ENCODE measurements at places on chromosomes 4 and X. TPM values are rescaled to one million over a fixed set of nuclear protein-coding genes. Genes with fewer than 3 reads are reported as not detected.

CYSLTR1 gene
- total RNA-seq: 0.98 TPM

STATH gene
- not detected for total RNA-seq

GAGE12F gene
- not detected for total RNA-seq

SPANXN3 gene
- not detected for total RNA-seq

DNA sequence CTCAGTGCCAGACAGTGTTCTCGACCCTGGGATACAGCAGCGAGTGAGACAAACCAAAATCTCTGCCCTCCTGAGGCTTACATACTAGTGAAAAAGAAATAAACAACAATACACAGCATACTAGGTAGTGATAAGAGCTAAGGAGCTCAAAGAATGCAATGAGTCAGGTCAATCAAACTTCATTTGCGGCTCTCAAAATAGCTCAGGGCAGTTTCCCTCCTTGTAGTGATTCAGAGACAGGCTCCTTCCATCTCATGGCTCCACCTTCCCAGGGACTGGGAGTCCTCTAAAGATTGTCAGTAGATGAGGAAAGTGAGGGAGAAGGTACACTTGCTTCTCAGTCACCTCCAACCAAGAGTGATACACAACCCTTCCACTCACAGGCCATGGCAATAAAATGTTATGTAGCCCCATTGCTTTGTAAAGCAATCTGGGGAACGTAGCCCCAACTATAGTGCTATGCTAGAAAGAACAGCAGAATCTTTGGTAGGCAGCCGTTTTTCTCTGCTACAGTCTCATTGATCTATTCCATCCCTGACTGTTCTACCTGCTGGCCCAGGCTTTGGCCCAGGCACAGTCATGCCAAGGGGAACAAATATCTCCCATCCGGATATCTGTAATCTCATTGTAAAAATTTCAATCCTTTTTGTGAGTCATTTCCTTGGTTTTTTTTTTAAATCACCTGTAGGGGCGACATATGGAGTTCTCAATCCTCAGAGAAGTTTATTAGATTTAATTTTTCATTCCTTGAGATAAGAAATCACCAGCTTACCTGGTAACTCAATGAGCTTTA, 183.1 kb upstream of the S100G start:
- no peak overlapping the region for H3K27ac ChIP-seq
- no peaks in the 10 kb centered on the region for H3K36me3 ChIP-seq

DNA sequence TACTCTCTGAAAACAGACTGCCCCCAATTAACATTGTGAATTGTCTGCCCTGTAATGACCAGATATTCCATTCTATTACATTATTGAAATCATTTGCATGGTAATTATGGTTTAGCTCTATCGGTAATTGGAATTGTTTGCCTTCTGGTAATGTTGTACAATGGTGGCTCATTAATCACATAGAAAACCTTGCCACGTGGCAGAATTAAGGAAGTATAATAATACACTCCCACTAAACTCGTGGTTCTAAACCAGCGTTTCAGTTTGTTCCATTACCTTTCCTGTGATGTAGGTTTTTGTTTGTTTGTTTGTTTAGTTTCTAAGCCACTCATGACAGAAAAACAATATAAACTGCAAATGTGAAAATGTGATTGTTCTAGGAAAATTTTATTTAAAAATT, 45.1 kb upstream of the TAPT1 start:
- no peak overlapping the region for H3K27ac ChIP-seq
- H3K4me3 ChIP-seq: no peak overlapping the region
- H3K4me1 ChIP-seq: no peaks in the 10 kb centered on the region
- H3K27me3 ChIP-seq: no peaks in the 10 kb centered on the region

GRCh38 chrX:13103188-13103913, 58.9 kb upstream of the FAM9C start:
- H3K27ac ChIP-seq: no peak overlapping the region
- no peak overlapping the region for H3K4me3 ChIP-seq
- H3K27me3 ChIP-seq: no peaks in the 10 kb centered on the region
- H3K4me1 ChIP-seq: no peaks in the 10 kb centered on the region
- H3K36me3 ChIP-seq: no peaks in the 10 kb centered on the region
- no peak for DNase-seq

- no peaks in the 10 kb centered on the region for H3K4me1 ChIP-seq
- DNase-seq: no peak
- no peaks in the 10 kb centered on the region for H3K36me3 ChIP-seq
- no peak overlapping the region for H3K27ac ChIP-seq
Observed at GRCh38 chrX:10597871-10598270, 22.5 kb downstream of the MID1 start.

GRCh38 chrX:46587753-46588171, 14.2 kb downstream of the CHST7 start:
- H3K27me3 ChIP-seq: no peaks in the 10 kb centered on the region
- peak overlapping the region; percentile 38 for H3K27ac ChIP-seq
- peaks cover 27% of the 10 kb centered on the region for H3K4me1 ChIP-seq
- no peaks in the 10 kb centered on the region for H3K36me3 ChIP-seq
- DNase-seq: no peak

DNA sequence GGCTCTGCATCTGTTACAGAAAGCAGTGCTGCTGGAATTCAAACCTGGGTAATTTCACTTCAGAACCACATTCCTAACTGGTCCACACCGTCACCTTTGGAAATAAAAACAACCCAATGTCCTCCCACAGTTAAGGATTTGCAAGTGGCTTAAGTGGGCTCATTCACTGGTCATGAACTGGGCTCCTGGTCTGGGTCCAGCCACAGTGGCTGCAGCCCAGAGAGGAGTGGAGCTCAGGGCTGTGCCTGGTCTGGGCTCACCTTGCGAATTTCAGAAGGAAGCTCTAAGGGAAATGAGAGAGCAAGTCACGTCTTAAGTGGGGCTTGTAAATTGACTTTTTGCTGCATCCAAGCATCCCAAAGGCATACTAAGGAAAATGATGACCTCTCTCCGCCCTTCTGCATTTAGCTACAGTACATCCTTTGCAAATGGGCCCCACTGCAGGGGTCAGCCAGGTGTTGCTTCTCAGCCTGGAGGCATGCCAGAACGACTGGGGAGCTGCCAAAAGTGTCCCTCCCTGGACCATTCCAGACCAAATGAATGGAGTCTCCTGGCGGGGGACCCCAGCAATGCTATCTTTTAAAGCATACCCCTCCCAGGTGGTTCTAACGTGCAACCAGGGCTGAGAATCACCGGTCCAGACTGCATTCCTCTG, 25.6 kb upstream of the CRMP1 start:
- H3K4me1 ChIP-seq: no peaks in the 10 kb centered on the region
- H3K27ac ChIP-seq: no peak overlapping the region
- no peaks in the 10 kb centered on the region for H3K36me3 ChIP-seq
- H3K4me3 ChIP-seq: no peak overlapping the region

GRCh38 chrX:34805951-34806350, 136.6 kb upstream of the FAM47B start:
- no peak overlapping the region for H3K4me3 ChIP-seq
- DNase-seq: no peak
- H3K4me1 ChIP-seq: no peaks in the 10 kb centered on the region

DNA sequence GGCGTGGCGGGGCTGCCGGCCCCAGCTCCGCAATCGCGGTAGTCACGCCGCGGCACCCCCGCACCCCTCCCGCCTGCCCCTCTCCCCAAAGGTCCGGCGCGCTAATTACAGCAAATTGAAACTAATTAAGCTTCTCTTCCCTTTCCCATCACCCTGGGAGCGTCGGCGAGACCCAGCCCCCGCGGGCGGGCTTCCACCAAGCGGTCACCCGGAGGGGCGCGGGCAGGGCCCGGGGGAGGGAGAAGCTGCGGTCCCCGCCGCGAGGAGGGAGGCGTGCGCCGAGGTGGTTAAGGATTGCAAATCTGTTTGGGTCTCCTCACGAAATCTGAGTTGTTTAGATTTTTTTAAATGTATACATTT, 13.1 kb downstream of the ARX start:
- H3K27me3 ChIP-seq: peaks cover 4% of the 10 kb centered on the region
- no peak overlapping the region for H3K27ac ChIP-seq
- peaks cover 14% of the 10 kb centered on the region for H3K4me1 ChIP-seq
- DNase-seq: no peak
- H3K36me3 ChIP-seq: no peaks in the 10 kb centered on the region

DNA sequence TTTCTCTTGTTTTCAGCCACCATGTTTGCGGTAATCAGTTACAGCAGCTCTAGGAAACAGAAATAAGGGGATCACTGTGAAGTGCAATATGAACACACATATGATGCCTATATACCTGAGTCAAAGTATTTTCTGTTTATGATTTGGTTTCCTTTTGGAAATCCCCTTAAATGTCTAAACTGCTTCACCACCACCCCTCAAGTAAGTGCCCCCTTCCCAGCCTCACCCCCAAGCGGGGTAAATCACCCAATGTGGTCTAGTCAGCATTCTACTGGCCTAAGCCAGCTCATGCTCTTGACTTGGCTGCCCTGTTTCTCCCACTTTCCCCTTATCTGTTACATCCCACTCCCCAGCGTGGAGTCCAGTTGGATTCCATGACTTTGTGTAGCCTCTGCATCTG, 176.5 kb downstream of the QDPR start:
- H3K27me3 ChIP-seq: no peaks in the 10 kb centered on the region
- H3K36me3 ChIP-seq: no peaks in the 10 kb centered on the region
- H3K27ac ChIP-seq: no peak overlapping the region
- H3K4me3 ChIP-seq: no peak overlapping the region

DNA sequence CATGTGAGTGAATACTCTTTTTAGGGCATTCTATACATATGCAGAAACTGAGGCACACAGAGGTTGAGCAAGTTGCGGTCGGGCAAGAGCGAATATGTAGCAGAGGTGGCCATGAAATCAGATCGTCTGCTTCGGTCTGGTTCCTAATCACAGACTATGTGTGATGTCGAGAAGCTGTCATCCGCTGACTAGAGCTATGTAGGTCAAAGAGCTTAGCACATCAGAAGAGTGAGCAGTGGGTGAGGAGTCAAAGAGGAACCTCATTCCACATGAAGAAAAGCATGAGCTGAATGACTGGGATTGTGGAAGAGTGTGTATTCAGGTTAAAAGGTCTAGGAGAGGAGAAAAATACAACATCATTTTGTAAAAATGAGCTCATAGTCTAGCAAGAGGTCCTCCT, 19.0 kb downstream of the GAB3 start:
- H3K27me3 ChIP-seq: no peaks in the 10 kb centered on the region
- H3K4me3 ChIP-seq: no peak overlapping the region
- peaks cover 44% of the 10 kb centered on the region for H3K4me1 ChIP-seq
- no peak overlapping the region for H3K27ac ChIP-seq
- no peak for DNase-seq
- H3K36me3 ChIP-seq: no peaks in the 10 kb centered on the region

DNA sequence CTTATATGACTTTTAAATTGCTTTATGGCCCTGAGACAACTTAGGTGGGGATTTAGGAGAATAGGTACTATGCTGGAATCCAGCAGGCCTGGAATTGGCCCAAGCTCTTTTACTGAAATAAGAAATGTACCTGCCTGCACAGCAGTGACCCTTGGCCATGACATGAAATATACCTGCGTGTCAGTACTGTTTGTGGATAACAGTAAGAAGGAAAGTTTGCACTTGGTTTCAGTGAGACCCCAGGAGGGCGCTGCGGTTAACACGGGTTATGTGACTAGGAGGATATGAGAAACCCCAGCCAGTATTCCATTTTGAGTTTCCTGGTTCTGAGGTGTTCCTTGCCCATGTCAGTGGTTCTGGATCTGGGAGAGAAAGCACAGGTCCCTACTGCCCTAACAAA, 5.3 kb downstream of the MTM1 start:
- H3K27me3 ChIP-seq: no peaks in the 10 kb centered on the region
- H3K27ac ChIP-seq: no peak overlapping the region
- no peaks in the 10 kb centered on the region for H3K36me3 ChIP-seq

- peaks cover 16% of the 10 kb centered on the region for H3K4me1 ChIP-seq
- no peaks in the 10 kb centered on the region for H3K27me3 ChIP-seq
- no peak for DNase-seq
- no peak overlapping the region for H3K4me3 ChIP-seq
- H3K27ac ChIP-seq: peak overlapping the region; percentile 69
- H3K36me3 ChIP-seq: peaks cover 55% of the 10 kb centered on the region
Observed at GRCh38 chr4:87375719-87376291, 15.2 kb downstream of the HSD17B11 start.

DNA sequence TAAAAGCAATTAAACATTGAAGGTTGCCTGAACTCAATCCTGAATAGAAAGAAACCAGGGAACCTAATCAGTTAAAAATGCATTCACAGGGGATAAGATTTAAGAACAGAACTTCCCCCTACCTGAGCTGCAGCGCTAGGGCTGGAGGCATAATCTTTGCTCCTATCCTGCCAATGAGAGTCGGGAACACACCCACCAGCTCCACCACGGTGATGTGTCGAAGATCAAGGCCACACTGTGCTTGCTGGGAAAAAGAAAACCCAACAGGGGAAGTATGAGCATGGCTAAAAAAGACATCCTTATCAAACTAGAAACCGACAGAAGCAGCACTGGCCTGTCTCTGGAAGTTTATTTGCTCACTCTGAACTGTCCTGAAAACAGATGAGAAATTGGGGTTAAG, 66.3 kb downstream of the SRPX start:
- H3K36me3 ChIP-seq: no peaks in the 10 kb centered on the region
- H3K4me1 ChIP-seq: no peaks in the 10 kb centered on the region
- DNase-seq: no peak

Measured in vagina (tissue), 2 donors.